ENCODE measurements at places on chromosomes 6 and 20.
A peak's percentile ranks its signal among the peaks of the same experiment; 100 is the strongest.

GRCh38 chr20:48916699-48917098 lies 4.8 kb upstream of the ARFGEF2 start:
- no peak for DNase-seq

DNA sequence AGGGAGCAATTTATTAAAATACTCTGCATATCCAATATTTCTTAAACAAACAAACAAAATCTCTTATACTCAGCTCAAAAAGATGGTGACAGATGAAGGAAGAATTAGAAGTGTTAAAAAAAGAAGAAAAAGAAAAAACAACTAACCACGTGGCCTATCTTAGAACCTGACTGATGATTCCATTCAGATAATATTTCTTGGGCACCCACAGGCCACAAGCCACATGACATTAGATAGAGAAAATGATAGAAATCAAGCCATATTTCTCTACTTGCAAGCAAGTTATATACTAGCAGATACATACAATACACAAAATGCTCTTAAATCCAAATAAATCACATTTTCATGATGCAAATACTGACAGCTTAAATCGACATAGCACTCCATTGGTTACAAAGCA lies 14.5 kb upstream of the RAMACL start:
- no peak for DNase-seq

DNA sequence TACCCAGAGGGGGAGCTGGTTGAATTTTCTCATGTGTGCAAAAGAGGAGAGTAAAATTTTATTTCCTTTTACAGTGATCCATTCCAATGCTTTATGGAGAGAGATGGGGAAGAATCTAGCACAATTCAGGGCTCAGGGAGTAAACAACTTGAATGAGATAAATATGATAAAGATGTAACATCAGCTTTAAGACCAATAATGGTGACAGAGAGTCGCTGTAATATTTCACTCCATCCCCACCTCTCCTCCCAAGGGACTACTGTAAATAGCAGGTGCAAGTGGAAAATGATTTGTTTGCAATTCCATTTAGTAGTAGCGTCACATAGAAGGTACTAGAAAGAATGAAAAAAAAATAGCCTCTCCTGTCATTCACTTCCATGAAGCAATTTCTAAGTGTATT lies 4.8 kb downstream of the CRISP3 start:
- no peak for DNase-seq

GRCh38 chr6:142934106-142934505 lies 10.9 kb downstream of the HIVEP2 start:
- no peak for DNase-seq

GRCh38 chr6:116017546-116018295 lies 43.0 kb downstream of the FRK start:
- no peak for DNase-seq

- DNase-seq: no peak
Measured at GRCh38 chr20:4966826-4967751, 34.2 kb downstream of the SLC23A2 start.

DNA sequence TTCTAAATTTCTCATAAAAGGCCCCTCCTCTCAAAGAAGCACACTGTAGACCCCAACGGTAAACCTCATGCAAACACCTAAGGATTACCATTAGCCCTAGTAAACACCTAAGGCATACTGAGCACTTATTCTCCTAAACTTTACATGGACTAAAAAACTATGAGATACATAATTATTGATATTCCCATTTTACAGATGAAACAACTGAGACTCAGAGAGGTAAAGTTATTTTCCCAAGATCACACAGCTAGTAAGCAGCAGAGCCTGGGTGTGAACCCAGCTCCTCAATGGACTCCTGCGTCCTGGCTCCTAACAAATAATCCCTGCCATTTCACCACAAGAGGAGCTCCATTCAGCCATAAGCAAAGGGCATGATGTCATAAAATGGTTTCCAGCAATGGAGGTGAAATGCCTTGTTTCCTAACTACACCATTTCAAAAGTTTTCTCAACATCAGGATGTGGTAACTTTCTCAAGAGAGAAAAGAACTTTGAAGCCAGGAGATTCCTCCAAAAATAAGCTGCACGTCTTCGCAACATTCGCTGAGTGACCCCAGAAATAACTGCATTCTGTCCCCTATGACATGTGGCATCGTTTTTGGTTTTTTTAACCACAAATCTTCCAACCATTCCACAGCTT lies 4.1 kb downstream of the ATP9A start:
- no peak for DNase-seq

DNA sequence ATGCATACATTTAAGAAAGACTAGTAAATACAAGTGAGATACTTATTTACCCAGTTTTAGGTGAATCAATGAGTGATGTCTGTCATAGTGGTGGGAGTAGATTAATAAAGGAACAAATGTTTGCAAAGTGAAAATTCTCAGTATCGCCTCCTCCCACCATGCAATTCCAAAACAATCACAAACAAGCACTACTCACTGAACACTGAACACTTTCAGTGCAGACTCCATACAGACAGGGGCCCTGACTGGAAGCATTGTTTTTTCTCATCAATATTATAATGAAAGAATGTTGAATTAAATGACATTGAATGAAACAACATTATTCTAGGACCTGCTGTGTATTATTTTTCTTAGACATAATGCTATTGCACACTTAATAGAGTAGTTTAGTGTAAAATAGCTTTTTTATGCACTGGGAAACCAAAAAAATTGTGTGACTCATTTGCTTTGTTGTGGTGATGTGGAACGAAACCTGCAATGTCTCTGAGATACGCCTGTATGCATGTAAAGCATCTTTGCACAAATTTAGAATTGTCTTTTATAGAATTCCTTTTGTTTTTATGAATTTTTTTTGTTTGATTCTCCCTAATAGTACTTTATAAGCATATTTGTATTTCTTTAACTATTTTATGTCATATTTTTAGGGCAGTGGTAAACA lies 317.5 kb downstream of the UTRN start:
- no peak for DNase-seq

DNA sequence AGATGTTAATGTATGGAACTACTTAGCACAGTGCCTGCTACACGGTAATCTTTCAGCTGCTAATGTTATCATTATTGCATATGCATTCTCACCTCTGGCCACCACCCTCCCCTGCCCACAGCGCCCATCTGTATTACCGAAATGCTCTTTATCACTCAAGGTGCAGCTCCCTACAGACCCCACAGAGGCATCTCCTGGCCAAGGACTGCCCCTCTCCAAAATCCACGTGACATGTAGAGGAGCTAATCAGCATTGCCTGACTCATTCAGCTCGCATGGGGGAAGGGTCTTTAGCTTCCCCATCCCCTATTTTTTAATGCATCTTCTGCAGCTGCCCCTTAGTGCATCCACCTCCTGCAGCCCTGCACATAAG lies 41.8 kb downstream of the SLC22A23 start:
- DNase-seq: no peak

GRCh38 chr6:36514554-36515456 lies 32.5 kb downstream of the STK38 start:
- no peak for DNase-seq

- no peak for DNase-seq
Measured at GRCh38 chr20:11255860-11256259, 582.1 kb upstream of the JAG1 start.

GRCh38 chr6:21898107-21898796 lies 304.7 kb downstream of the SOX4 start:
- no peak for DNase-seq

DNA sequence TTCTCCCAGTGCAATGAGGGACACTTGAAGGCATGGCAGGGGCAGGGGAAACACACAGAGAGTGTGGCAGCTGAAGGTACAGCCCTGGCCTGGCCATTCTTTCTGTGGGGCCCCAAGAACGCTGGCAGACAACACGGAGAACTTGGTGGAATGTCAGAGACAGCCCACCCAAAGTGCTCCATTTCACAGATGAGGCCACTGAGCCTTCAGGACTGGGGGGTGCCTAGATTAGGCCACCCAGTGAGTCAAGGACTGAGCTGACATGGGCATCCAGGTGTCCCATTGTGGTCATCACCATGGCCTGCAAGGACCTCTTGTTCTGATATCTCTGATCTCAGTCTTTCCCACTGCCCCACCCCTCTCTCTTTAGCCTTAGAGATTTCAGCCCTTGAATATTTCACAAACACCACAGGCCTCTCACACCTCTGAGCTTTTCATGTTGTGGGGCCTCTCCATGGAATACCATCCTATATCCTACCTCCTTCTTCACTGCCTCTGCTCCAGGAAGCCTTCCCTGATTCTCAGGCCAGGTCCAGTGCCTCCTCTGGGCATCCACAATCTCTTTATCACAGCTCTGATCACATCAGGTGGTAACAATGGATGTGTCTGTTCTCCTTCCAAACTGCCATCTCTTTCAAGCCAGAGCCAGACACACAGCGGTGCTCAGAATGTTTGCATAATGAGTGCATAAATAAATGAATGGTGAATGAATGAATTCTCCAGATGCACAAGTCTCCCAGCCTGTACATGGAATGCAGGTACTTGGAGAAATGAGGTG lies 2.0 kb upstream of the RSPO4 start:
- DNase-seq: no peak

DNA sequence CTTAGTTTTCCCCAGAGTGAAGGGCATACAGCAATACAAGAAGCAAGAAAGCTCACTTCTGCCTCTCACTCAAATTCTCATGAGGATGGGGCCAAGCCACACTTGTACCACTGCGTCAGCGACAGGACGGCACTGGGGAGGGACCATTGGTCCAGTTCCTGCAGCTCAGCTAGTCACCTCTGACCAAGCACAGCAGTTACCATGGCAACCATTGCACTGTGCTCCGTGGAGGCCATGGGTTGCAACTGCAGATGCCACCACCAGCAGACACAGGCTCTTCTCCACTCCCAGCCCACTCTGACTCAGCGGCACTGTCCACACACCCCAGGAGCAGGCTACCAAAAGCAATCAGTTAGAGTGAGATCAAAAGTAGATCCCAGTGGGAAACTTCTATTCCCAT lies 441.1 kb upstream of the ARID1B start:
- DNase-seq: no peak

GRCh38 chr6:159790956-159791598 lies 810 bp downstream of the MRPL18 start:
- DNase-seq: peak; percentile 26

GRCh38 chr6:162181741-162182401 lies 545.7 kb downstream of the PRKN start:
- no peak for DNase-seq

GRCh38 chr6:158194487-158195280 lies 26.5 kb downstream of the GTF2H5 start:
- DNase-seq: no peak

GRCh38 chr6:13538084-13538483 lies 36.3 kb upstream of the SIRT5 start:
- DNase-seq: no peak

DNA sequence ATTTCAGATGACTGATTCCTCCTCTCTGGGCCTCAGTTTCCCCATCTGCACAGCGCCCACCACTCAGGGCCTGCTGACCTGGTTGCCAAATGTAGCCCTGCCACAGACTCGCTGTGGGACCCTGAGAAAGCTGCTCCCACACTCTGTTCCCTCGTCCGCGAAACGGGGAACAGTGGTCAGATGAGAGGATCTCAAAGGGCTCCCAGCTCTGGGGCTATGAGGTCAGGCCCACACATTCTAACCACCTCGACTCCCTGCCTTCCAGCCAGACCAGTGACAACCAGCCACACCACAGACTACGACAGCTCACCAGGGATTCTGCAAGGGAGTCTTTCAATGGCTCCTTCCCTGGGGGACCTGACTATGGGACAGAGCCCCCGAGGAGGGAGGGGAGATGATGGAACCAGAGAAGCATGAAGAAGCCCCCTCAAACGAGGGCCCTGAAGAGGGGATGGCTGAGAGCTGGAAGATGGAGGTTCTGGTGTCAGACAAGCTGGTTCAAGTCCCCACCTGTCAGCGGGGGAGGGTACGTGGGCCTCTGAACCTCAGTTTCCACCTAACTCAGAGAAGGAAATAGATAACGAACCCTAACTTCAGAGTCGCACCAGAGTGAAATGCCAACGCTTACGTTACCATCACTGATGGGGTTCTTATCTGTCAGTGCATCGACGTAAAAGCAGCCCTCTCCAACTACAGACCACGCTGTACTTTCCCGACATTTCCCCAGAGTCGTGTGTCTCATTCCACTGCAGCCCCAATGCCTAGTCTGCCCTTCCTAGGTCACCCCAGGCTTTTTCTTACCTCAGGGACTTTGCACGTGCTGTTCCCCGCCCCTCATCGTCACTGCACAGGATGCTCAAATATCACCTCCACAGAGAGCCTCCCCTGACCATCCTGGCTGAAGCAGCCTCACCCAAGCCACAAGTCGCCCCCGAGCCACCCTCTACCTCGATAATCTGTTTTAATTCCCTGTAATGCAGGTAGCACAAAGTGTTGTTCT lies 60.5 kb downstream of the PREX1 start:
- no peak for DNase-seq

- no peak for DNase-seq
Measured at GRCh38 chr6:98832284-98833056, 1.9 kb upstream of the POU3F2 start.

DNA sequence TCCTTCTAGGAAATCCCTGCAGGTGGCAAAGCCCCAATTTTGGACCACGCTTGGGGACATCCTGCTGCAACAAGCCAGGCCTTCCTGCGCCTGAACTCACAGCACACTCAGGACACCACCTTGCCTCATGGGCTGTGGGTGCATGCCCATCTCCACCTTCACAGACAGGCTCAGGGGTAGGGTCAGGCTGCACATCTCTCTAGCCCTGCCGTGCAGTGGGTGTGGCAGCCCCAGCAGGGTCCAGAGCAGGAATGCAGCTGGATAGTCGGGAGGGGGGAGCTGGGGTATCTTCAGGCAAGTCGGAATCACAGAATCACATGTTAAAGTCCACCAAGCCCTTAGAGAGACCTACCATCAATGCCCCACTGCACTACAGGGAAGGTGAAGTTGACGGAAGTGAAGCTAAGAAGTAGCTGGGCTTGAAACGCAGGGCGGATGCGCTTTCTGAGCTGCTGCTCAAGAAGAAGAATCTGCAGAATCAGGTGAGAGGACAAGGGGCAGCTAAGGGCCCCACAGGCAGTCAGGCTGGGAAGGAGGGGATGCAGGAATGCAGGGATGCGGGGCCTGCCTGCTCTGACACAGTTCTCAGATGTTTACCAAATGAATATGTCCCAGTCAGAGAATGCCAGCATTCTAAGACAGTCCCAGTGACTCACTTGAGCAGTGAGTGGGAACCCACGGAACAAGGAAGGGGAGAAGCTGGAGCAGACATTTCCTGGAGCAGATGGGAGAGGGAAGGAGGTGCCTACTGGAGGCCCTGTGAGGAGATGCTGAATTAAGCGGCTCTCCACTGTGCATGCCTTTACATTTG lies 11.3 kb downstream of the SERPINB6 start:
- DNase-seq: no peak

- DNase-seq: no peak
Measured at GRCh38 chr6:120498711-120499110, 835.6 kb downstream of the TBC1D32 start.

- DNase-seq: no peak
Measured at GRCh38 chr20:53335555-53335954, 258.1 kb downstream of the ZNF217 start.

GRCh38 chr20:46704714-46705377 lies 4.6 kb upstream of the SLC2A10 start:
- DNase-seq: no peak

DNA sequence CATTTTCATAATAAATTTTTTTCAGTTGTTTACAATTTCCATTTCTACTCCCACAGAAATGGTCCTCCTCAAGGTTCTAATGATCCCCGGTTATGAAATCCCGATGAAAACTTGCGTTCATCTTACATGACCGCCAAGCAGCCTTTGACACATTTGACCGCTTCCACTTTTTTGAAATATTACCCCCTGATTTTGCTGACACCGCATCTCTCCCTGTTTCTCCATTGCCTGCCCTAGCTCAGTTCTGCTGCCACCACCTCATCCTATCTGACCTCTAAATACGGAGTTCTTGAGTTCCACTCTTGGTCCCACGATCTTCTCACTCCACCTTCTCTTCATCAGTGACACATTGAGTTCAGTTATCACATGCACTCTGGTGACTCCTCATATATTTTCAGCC lies 74.1 kb downstream of the SLC35B3 start:
- no peak for DNase-seq

Measured in stimulated activated CD4-positive, alpha-beta T cell treated with anti-CD3 and anti-CD28 coated beads, Interleukin-2, amount 100 ng/mL, for 24 hours (primary cell).